ENCODE measurements at places on chromosomes 11 and 22.

DNA sequence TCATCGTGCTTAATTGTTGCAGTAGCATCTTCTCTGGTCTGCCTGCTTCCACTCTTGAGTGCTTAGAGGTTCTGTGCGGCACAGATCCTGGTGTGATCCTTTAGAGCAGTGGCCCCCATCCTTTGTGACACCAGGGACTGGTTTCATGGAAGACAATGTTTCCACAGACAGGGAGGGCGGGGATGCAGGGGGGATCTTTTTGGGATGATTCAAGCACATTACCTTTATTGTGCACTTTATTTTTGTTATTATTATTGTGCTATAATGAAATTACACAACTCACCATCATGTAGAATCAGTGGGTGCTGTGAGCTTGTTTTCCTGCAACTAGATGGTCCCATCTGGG, 76.8 kb upstream of the SHANK2 start:
- no peak for DNase-seq

DNA sequence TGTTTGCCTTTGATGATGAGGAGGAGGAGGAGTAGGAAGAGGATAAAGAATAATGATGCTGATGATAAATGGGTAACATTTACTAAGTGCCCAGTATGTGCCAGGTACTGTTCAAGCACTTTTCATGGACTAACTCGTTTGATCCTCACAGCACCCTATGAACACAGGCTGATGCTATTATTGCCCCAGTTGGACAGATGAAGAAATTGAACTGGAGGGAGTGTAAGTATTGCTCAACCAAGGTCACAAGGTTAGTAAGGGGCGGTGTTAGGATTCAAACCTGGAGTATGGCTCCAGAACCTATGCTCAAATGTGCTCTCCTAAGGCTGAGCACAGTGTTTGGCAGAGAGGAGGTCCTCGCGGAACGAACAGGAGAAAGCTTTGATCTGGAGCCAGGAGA, 78.6 kb downstream of the SYN3 start:
- no peak for DNase-seq

GRCh38 chr11:121037016-121037415, 13.1 kb downstream of the TBCEL start:
- DNase-seq: no peak

DNA sequence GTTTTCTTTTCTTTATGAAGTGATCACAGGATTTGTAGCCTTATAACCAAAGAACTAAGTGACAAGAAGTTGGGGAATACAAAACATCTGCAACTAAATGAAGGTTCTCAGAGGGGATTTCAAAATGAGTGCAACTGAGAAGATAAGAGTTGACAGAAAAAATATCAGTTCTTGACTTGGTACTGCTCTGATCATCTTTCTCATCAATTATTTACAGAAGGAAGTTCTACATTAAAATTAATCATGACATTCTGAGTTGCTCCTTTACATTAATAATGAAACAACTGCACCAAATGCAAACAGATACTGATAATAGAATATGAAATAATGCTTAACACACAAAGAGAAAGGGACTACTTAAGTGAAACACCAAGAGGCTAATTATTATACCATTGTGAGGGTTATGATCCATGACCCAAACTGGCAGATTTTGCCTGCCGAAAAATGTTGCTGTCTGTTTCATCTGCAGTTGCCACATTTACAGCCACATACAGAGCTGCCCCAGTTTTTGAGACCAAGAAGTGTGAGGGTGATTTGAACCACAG, 561.9 kb upstream of the ANO5 start:
- no peak for DNase-seq

GRCh38 chr11:41301023-41301422, 158.4 kb downstream of the LRRC4C start:
- no peak for DNase-seq

- no peak for DNase-seq
These were observed 28.5 kb upstream of the MUC5B start for GRCh38 chr11:1194231-1194976.

GRCh38 chr22:42623756-42624441, 9.2 kb upstream of the POLDIP3 start:
- no peak for DNase-seq

DNA sequence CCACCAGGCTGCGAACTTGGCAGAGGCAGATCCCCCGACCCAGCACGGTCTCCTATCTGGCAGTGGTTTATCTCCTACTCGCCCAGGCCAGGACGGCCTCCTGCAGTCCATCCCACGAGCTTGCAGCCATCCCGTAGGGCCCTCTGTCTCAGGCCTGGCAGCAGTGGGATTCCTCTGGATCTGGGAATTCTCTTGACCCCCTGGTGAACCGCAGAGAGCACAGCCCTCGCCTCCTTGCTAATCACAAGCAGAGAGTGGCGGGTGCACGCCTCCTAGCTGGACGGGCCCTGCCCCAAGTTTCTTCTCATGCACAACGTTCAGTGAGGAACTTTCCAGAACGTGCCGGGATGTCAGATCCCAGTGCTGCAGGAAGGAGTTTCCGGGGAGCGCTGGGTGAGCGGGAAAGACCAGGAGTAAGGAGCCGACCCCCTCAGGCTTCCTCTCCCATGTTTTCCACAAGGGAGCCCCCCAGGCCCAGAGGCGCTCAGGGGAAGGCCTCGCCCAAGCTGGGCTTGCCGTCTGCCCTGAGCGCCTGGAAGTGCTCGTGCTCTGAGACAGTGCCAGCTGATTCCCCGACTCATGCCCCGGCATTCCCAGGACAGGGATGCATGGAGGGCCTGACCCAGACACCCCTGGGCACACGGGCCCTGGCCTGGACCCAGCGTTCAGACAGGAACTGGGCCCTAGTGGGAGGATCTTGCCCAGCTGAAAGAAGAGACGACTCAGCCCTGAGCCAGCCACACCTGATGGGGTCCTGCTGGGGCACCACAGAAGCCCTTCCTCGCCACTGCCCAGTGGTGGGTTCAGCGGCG, 24.6 kb downstream of the IGF2 start:
- DNase-seq: no peak

GRCh38 chr11:16154715-16155396, 201.5 kb downstream of the SOX6 start:
- DNase-seq: no peak

DNA sequence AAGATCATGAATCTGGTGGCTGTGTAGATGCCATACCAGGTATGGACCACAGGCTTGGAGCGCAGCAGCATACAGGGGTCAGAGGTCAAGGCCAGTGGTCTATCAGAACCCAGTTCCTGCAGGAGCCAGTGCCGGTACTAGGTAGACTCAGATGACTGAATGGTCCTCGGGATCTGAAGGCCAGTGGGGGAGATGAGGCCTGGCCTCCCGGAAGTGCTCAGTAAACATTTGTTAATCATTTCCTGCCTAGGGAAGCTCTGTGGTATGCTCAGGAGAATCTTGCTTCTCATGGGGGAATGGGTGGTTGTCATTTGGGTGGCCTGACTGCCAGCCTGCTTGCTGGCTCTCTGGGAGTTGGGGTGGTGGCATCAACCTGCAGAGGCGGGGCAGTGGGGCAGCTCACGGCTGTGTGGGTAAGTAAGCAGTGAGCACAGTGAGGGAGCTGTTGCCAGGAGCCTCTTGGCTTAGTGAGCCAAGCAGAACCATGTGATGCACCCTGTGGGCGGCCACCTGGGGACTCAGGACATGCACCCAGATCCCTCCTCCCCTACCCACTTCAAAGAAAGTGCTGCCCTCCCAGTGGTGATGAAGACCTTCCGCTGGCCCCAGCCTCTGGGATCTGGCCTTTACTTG, 33.0 kb downstream of the PTPRJ start:
- no peak for DNase-seq

- no peak for DNase-seq
These were observed 1.6 kb downstream of the LMO1 start for GRCh38 chr11:8261921-8262551.

GRCh38 chr22:39078329-39078728, 1.3 kb downstream of the APOBEC3G start:
- no peak for DNase-seq

DNA sequence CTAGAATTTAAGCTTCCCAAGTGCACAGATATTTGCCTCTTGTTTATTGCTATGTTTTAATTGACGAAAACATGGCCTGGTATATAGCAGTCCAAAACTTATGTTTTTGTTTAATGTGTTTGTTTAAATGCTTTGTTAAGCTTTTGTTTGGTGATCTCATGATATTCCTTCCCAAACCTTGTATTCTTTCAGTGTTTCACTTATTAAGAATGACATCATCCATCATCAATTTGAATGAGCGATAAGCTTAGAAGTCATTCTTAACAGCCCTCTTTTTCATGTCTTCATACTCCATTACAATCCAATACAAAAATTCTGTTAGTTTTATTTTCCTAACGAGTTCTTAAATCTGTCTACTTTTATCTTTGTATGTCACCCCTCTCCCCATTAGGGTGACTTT, 206.0 kb downstream of the DYNC2H1 start:
- no peak for DNase-seq

DNA sequence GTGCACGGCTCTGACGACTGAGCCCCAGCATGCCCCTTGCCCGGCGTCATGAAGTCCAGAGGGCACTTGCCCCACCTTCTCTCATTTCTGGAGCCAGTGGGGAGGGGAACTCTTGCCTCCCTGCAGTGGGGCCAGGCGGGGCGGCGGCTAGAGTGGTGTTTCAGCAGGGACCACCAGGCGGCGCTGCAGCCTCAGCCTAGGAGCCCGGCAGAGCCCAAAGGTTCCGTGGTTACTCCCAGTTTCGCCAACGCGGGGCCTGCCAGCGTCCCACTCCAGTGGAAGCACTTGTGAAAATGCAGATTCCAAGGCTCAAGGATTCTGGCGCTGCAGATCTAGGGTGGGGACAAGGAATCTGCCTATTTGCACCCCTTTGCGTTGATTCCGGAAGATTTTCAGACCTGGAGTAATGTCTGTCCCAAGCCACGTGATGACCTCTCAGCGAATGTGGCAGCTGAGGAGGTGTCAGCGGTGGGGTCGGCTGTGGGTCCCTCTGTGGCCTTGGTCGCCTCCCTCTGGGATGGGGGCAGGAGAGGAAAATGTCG, 55.7 kb downstream of the CD82 start:
- peak; percentile 86 for DNase-seq

GRCh38 chr11:73551677-73552076, 46.2 kb downstream of the FAM168A start:
- no peak for DNase-seq

DNA sequence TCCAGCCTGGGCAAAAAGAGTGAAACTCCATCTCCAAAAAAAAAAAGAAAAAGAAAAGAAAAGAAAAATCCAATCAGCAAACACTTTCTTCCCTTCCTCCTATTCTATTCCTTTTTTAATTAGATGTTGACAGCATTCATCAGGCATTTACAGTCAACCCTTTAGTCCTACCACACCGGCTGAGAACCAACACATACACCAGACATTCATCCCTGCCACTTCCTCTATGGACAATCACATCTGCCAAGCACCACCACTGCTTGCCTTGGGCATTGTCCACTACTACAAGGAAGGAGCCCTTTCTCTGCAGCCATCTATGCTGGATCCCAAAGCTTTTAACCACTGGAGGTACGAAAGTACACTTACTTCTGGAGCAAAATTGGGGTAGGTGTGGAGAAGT, 9.4 kb upstream of the SLN start:
- DNase-seq: no peak

DNA sequence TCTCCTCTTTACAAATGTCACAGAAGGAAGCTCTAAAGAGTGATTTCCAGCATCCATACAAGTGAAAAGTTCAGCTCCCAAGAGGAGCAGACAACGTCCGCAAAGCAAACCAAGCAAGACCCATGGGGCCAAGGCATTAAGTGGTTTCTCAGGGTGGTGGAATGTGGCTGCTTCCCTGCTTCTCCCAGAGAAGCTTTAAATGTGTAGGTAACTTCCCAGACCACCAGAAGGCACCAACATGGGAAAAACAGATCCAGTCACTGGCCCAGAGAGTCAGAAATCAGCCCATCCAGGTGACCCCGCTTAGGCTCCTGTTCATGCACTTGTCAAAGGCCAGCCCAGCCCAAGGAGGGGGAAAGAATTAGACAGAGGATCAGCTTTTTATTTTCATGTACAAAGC, 13.3 kb upstream of the PHF21A start:
- DNase-seq: no peak

GRCh38 chr11:71222318-71223080, 29.9 kb downstream of the SHANK2 start:
- DNase-seq: no peak

- no peak for DNase-seq
These were observed 16.8 kb downstream of the EXT2 start for GRCh38 chr11:44112091-44112821.

- DNase-seq: no peak
These were observed 8.7 kb downstream of the AASDHPPT start for GRCh38 chr11:106086135-106086534.

DNA sequence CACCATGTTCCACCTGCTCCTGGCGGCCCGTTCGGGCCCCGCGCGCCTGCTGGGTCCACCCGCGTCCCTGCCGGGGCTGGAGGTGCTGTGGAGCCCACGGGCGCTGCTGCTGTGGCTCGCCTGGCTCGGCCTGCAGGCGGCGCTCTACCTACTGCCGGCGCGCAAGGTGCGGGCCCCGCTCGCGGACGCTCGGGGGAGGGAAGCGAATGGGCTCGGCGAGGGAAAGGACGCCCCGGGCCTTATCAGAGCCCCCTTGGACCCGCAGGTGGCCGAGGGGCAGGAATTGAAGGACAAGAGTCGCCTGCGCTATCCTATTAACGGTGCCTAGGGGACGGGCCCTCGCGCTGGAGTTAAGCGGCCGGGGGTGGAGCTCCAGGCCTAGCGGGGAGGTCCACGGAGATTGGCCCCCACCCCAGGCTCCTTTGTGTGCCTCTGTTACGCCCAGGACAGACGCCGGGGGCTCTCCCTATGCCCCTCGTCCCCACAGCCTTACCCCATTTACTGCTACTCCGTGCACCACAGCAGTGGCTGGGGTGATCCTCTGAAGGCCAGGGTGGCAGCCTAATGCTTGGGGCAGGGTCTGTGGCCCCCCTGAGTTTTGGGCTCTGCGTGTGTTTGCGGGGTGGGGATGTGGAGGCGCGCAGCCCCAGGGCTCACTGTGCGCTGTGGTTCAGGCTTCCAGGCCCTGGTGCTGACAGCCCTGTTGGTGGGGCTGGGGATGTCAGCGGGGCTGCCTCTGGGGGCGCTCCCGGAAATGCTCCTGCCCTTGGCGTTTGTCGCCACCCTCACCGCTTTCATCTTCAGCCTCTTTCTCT, 1.1 kb downstream of the TM7SF2 start:
- no peak for DNase-seq

DNA sequence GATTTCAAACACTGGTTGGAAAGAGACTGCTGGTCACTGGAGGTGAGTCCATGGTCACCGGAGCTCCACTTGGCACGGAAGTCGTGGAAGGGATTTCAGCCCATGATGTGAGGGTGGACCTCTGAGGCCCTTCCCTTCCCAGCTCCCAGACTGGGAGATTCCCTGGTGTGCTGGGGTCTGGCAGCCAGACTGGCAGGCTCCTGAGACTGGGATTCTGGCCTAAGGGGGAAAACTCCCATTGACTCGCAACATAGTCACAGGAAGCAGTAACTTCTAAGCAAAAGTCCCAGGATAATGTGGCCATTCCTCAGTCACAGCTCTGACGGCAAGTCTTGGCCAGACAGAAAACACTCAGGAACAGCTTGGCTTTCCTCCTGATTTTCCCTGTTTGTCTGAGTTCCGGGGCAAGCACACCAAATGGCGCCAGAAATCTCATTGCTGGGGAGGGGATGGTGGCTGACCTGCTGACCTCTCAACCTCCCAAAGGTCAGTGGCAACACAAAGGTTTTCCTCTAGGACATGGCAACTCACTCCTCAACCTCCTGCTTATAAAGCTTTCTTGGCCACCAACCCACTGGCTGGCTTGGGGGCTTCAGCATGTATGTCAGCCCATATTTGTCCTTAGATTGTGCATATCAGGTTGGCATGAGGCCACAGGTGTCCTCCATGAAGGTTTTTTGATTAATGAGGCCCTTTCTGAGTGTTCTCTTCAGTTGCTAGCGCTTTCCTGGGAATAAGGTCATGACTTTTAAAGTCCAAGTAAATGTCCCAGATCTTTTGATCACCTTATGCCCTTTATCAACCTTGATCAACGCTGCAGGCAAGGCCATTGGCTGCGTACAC, 99.5 kb downstream of the CCDC81 start:
- DNase-seq: no peak

Measured in vagina (tissue), 2 donors.